Lower leg skin (tissue), 4 donors: ENCODE measurements at places on chromosomes 12 and 14. TPM values are rescaled to one million over a fixed set of nuclear protein-coding genes. Genes with fewer than 3 reads are reported as not detected.

Gene GALNT16
- 8.2 TPM for total RNA-seq

Gene PIK3C2G
- 27.7 TPM for total RNA-seq

Gene NPFF
- not detected for total RNA-seq

Gene PZP
- total RNA-seq: not detected

Gene FAM181A
- not detected for total RNA-seq

Gene IPO8
- 22.7 TPM for total RNA-seq

Gene KRT7
- 28.2 TPM for total RNA-seq

Gene TMEM233
- not detected for total RNA-seq

Gene TAS2R9
- not detected for total RNA-seq

Gene TESPA1
- total RNA-seq: not detected

Gene OTUB2
- 12.6 TPM for total RNA-seq

Gene GLI1
- 0.19 TPM for total RNA-seq

Gene SELPLG
- 4.6 TPM for total RNA-seq

Gene KRT5
- total RNA-seq: 4,904 TPM

Gene TCL1B
- not detected for total RNA-seq

Gene MON2
- total RNA-seq: 36.1 TPM

Gene PPFIA2
- total RNA-seq: not detected

Gene KRT75
- 4.5 TPM for total RNA-seq

Gene RBP5
- 0.26 TPM for total RNA-seq

Gene OR6C2
- not detected for total RNA-seq

Gene POTEG
- not detected for total RNA-seq

Gene NCAPD2
- 22.3 TPM for total RNA-seq

Gene MYBPC1
- total RNA-seq: 4.3 TPM

Gene RBMS2
- total RNA-seq: 12.7 TPM

Gene REP15
- total RNA-seq: 0.55 TPM

Gene EXOC3L4
- total RNA-seq: not detected

Gene NID2
- total RNA-seq: 0.91 TPM

Gene GSC
- total RNA-seq: not detected

Gene ESR2
- 0.29 TPM for total RNA-seq

Gene LRP1-AS
- not detected for total RNA-seq

Gene FAM222A
- 7.2 TPM for total RNA-seq
